ENCODE measurements at places on chromosomes 6 and 20. TPM values are rescaled to one million over a fixed set of nuclear protein-coding genes. Genes with fewer than 3 reads are reported as not detected.
A peak's percentile ranks its signal among the peaks of the same experiment; 100 is the strongest.

- DNase-seq, result no peak
These were observed 74.4 kb downstream of the NOL4L start for GRCh38 chr20:32510601-32511357.

The C6orf132 gene
- polyA plus RNA-seq, result 0.51 TPM

DNA sequence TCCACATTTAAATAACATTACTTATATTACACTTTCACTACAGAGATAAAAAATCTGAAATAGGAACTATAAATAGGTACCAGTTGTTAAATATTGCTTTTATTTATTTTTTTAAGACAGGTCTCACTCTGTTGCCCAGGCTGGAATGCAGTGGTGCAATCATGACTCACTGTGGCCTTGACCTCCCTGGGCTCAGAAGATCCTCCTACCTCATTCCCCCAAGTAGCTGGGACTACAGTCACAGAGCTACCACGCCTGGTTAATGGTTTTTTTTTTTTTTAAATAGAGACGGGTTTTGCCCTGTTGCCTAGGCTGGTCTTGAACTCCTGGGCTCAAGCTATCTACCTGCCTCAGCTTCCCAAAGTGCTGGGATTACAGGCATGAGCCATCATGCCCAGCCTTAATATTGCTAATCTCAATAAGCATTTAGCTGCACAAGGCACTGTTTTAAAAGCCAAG lies 17.3 kb downstream of the EEF1E1 start:
- DNase-seq, result peak; percentile 71

DNA sequence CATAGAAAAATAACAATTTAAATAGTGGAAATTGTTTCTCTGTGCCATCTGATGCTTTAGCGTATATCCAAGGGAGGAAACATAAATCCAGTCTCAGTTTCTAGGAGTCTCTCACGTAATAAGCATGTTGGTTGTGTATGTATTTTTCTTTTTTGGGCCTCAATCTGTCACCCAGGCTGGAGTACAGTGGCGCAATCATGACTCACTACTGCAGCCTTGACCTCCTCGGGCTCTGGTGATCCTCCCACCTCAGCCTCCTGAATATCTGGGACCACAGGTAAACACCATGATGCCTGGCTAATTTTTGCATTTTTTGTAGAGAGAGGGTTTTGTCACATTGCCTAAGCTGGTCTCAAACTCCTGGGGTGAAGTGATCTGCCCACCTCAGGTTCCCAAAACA lies 78.6 kb upstream of the PLN start:
- no peak for DNase-seq

DNA sequence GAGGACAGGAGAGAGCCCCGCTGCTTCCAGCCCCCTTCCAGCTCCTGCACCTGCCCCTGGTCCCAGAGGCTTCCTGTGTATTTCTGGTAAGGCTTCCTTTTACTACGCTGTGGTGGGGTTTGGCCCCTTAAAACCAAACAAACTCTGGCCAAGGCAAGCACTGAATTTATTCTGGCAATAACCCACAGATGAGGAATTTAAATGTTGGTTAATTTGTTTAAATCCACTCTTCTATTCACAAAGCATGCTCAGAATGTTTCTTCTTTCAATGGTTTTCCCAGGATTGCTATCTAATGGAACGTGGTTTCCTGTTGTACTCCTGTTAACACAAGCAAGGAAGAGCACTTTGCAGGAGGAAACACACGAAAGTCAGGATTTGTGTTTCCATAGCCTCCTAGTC lies 236.5 kb upstream of the FOXQ1 start:
- no peak for DNase-seq

GRCh38 chr6:36130667-36131510 lies 576 bp downstream of the MAPK13 start:
- DNase-seq, result no peak

GRCh38 chr20:25257756-25258475 lies 10.0 kb downstream of the PYGB start:
- no peak for DNase-seq

DNA sequence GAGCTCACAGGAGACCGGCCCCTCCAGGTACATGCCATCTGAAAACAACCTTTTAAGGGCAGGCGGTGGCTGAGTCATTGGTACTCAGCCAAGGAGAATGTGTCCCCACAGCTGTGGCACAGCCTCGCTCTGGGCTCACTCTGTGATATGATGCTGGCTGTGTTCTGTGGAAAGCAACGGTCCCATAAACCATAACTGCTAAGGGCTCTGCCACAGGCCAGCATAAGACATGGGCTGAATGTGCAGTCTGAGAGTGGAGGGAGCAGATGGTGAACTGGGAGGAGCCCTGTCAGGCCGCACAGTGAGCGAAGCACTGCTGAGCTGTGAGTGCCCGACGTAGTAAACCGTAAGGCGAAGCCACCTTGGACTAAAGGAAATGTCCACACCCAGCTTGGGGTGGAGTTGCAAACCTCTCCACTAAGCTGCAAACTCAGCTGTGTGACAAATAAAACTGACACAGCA lies 375.8 kb downstream of the THBS2 start:
- DNase-seq, result no peak

DNA sequence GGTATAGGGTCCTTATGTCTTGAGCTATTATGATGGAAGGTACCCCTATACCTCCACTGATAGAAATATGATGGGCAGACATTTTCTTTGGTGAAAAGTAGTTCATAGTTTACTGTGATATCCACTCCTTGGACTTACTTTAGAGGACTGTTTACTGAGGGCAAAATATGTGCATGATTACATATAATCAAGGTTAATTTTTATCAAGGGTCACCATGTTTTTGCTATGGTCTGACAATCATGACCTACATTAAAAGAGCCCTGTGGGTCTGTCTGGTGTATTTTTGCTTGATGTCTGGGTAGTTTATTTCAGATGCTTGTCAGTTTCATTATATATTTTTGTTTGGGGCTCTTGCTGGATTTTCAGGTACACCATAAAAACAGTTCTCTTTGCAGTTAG lies 40.1 kb downstream of the CDKAL1 start:
- no peak for DNase-seq

- no peak for DNase-seq
These were observed 2.5 kb downstream of the CCDC167 start for GRCh38 chr6:37496951-37497885.
